IMR-90 (cell line): ENCODE measurements at places on chromosomes 6 and 20. TPM values are rescaled to one million over a fixed set of nuclear protein-coding genes. Genes with fewer than 3 reads are reported as not detected.
A peak's percentile ranks its signal among the peaks of the same experiment; 100 is the strongest.

DNA sequence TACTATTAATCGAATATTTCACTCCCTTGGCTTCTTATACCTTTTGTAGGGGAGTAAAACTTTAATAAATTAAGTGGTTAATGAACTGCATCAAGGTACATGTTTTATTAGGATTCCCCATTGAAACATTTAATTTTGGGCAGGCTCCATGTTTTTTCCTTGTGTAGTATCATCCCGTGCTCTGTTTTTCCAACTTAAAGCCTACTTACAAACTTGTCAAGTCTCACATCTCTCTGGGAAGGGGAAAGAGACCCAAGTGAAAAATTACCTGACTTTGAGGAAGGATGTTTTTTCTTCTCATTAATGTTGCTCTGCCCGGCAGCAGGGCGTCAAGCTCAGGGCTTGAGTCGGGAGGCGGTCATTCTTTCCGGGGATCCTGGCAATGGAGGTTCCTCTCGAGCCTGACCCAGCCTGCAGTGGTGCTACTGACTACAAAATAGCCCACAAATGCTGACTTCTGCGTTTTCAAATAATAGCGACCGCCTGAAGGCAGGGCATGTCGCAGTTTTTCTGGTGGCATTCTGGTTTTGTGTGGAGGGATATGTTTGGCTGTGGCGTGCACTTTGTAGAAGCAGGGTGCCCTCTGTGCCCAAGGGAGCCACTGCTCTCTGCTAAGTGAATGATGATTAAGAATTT, 2.4 kb downstream of the DSP start:
- DNase-seq, result no peak

- DNase-seq, result no peak
Observed at GRCh38 chr6:17494919-17495318, 101.5 kb downstream of the CAP2 start.

- DNase-seq, result peak; percentile 11
Observed at GRCh38 chr20:11451793-11452291, 465.9 kb upstream of the BTBD3 start.

GRCh38 chr6:4775494-4776130, 592 bp upstream of the CDYL start:
- peak; percentile 59 for DNase-seq

- peak; percentile 4 for DNase-seq
Observed at GRCh38 chr6:119676961-119677360, 327.4 kb upstream of the MAN1A1 start.

DNA sequence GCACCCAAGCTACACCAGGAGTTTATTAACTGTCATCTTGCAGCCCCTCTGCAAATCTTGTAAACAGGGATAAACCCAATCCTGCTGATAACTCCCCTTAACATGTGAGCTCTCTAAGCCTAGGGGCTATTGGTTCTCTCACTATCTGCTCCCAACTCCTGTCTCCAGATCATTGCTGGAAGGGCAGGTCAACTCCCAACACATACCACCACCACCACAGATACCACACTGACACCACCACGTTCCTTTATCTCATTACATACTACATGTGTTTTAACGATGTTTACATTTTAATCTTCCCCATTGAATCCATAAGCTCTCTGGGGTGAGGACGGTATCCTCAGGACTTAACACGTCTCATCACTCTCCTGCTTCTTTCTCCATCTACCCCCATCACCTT, 51.8 kb downstream of the SIM1 start:
- no peak for DNase-seq

GRCh38 chr6:15023448-15023847, 222.4 kb upstream of the JARID2 start:
- no peak for DNase-seq

GRCh38 chr6:68343901-68344300, 291.2 kb upstream of the ADGRB3 start:
- peak; percentile 0 for DNase-seq

DNA sequence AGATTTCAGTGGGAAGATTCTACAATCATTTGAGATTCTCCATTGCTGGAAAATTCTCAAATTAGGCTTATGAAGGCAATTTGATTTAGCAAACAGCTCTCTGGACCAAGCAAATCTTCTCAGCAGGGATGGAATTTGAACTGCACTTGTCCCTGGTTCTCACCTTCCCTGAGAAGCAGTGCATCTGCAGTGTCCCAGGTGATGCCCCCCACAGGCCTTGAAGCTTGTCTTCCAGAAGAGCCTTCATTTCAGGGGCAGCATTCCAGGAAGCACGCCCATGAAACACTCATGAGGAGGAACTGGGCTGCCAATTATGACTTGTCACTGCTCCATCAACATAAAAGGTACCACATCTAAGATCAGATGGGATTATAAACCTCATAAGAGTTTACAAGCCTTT, 82.8 kb upstream of the HDAC2 start:
- no peak for DNase-seq

DNA sequence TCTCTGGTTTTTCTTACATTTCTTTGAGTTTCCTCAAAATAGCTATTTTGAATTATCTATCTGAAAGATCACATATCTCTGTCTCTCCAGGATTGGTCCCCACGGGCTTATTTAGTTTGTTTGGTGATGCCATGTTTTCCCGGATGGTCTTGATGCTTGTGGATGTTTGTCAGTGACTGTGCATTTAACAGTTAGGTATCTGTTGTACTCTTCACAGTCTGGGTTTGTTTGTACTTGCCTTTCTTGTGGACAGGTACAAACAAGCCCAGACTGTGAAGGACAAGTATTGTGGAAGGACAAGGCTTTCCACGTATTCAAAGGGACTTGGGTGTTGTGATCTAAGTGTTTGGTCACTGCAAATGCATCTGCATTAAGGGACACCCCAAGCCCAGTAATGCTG, 49.9 kb upstream of the TOP1 start:
- no peak for DNase-seq

GRCh38 chr6:17015144-17015543, 86.7 kb upstream of the STMND1 start:
- DNase-seq, result peak; percentile 89

DNA sequence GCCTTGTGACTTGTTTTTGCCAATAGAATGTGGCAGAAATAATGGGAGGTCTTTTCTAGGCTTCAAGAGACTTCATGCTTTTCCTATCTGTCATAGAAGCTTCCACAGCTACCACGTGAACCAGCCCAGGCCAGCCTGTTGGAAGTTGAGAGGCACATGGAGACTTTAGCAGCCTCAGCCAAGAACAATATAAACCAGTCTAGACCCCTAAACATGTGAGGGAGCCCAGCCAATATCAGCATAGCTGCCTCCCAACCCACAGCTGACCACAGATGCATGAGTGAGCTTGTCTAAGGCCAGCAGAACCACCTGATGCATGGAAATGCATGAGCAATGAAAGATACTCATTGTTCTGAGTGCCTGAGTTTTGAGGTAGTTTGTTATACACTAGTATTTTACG, 540.7 kb upstream of the BTBD3 start:
- peak; percentile 90 for DNase-seq

GRCh38 chr6:20876036-20876435, 341.8 kb downstream of the CDKAL1 start:
- peak; percentile 77 for DNase-seq

- DNase-seq, result peak; percentile 70
Observed at GRCh38 chr6:33700391-33701050, 11.0 kb downstream of the UQCC2 start.

GRCh38 chr6:45650524-45651135, 272.9 kb upstream of the SUPT3H start:
- DNase-seq, result peak; percentile 94

GRCh38 chr20:58549231-58550209, 34.3 kb upstream of the APCDD1L start:
- DNase-seq, result no peak

DNA sequence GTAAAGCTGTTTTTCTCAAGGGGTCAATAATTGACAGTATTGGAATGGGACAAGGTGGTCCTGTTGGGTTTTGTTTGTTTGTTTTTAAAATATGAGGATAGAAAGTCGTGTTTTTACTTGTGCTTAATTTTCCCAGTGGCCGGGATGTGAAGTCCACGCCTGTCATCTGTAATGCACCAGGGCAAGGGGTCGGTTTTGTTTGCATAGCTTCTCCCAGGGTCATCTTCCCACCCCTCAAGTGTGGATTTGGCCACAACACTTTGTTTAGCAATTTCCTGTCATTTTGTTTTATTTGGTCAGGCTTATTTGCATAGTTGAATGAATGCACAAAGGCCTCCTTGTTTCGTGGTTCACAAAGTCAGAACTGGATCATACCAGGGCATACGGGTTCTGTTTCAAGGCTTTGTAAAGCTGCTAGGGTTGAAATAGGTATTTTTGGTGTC, 29.8 kb downstream of the SYNJ2 start:
- peak; percentile 65 for DNase-seq

DNA sequence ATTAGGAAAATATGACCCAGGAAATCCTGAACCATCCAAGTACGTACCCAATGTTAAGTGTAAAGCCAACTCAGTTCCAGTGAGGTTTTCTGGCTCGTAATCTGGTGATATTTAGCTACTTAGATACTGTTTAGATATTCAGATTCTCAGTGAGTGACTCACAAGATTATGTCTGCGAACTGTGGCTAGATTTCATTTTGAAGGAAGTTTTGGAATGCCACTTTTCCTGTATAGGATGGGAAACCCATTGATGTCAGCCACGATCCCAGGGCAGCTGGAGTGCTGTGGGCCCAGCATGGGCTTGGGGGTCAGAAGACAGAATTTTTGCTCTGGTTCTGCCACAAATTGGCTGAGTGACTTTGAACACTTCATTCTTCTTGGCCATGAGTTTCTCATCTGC, 76.3 kb downstream of the TMEM170B start:
- peak; percentile 98 for DNase-seq

GRCh38 chr6:125144822-125145221, 8.8 kb upstream of the TPD52L1 start:
- no peak for DNase-seq

GRCh38 chr6:887583-888235, 194.8 kb upstream of the EXOC2 start:
- no peak for DNase-seq

DNA sequence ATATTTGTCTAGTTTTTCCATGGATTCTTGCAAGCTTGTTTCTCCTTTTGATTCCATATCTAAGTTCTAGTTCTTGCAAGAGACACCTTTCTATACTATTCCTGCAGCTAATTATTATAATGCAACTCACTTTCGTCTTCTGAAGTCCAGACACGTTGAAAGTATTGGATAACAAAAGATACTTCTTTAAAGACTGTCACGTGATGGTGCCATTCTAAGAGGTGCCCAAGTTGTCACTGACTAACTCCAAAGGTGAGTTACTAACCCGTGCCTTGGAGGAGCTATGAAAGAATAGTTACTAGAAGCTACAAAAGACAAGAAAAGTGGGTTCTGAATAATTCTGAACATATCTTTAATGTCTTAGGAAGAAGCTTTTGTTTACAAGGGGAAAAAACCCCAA, 322.6 kb downstream of the HDGFL1 start:
- no peak for DNase-seq

DNA sequence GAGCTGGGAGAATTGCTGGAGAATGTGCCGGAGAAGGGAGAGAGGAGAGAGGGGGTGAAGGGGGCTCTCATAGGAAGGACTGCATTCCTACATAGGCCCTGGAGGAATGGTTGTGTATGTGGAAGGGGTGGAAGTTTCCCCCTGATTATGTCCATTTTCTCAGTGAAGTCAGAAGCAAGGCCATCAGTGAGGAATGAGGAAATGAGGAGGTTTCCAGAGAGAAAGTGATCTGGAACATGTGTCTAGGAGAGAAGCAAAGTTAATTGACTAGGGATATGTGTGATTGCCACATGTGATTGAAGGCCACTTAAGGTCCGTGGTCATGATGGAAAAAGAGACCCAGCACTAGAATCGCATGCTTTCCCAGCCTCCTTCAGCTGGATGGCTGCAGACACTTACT, 42.3 kb downstream of the TBPL1 start:
- peak; percentile 11 for DNase-seq

DNA sequence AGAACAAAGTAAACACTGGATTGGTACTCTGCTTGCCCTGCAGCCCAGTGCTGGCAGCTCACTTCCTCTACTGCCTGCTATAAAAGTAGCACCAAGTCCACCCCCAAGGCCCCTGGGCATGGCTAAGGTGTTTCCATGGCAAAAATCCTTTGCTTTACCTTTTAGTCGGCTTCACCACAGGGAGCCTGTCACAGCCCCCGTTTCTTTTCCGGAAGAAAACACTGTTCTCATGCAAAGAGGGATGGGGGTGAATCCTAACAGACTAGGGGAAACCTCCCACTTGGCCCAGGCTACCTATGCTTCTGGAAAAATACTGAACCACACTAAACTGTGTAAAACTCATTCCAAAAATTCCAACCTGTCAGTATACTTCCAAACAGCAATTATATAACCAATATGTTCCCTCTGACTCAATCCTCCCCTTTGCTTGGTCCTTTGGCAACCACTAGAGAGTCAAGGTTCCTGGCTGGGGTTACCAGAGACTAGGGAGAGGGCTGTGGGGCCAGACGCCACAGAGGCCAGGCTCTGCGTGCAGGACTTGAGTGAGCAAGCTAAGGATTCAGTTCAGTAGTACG, 16.1 kb downstream of the PPIL1 start:
- peak; percentile 77 for DNase-seq

GRCh38 chr6:160356074-160356744, 8.0 kb downstream of the SLC22A3 start:
- DNase-seq, result no peak

GRCh38 chr6:163814494-163815364, 400.2 kb downstream of the QKI start:
- peak; percentile 88 for DNase-seq

DNA sequence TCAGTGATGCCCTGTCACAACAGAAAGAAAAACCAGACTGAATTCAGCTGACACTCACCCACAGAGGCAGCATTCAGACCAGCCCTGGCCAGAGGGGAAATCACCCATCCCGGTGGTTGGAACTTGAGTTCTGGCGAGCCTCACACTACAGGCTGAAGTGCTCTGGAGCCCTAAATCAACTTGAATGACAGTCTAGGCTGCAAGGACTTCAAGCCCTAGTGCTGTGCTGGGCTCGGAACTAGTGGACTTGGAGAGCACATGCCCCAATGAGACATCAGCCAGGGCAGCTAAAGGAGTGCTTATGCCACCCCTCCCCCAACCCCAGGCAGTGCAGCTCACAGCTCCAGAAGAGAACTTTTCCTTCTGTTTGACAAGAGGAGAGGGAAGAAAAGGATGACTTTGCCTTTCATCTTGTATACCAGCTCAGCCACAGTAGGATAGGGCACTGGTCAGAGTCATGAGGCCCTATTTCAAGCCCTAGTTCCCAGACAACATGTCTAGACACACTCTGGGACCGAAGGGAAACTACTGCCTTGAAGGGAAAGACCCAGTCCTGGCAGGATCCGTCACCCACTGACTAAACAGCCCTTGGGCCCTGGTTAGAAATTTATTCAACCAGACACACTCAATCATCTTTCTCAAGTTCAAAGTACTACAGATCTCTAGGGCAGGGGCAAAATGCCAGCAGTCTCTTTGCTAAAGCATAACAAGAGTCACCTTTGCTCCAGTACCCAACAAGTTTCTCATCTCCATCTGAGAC, 43.2 kb upstream of the PNRC1 start:
- no peak for DNase-seq

- no peak for DNase-seq
Observed at GRCh38 chr6:119481976-119482375, 132.4 kb upstream of the MAN1A1 start.

Gene PTGIS
- 1.1 and 1.6 TPM in 2 replicates for total RNA-seq

Gene PSORS1C2
- not detected in 2 replicates for total RNA-seq

Gene SLC22A2
- total RNA-seq, result not detected in 2 replicates

Gene TRDN
- not detected in 2 replicates for total RNA-seq

Gene UBR2
- total RNA-seq, result 32.3 and 42.8 TPM in 2 replicates

Gene MUC22
- not detected in 2 replicates for total RNA-seq

Gene COL11A2
- under 0.01 TPM in 2 replicates for total RNA-seq

Gene BTN1A1
- total RNA-seq, result not detected in 2 replicates

Gene FAM135A
- 7.9 and 9.7 TPM in 2 replicates for total RNA-seq

Gene CNBD2
- 0.56 and 0.90 TPM in 2 replicates for total RNA-seq

Gene HLA-DRB5
- total RNA-seq, result not detected in 2 replicates

Gene GPSM3
- total RNA-seq, result 3.0 and 3.9 TPM in 2 replicates

Gene MATN4
- not detected in 2 replicates for total RNA-seq

Gene COL19A1
- under 0.01 TPM in 1 of 2 replicates, not detected in the other for total RNA-seq

Gene NKAPL
- 0.54 and 0.83 TPM in 2 replicates for total RNA-seq
